ENCODE measurements at places on chromosomes 13 and 19. TPM values are rescaled to one million over a fixed set of nuclear protein-coding genes. Genes with fewer than 3 reads are reported as not detected.

Gene PABPC3
- not detected for total RNA-seq

Gene OR7A5
- not detected for total RNA-seq

Gene IL12RB1
- 1.5 TPM for total RNA-seq

Gene GNG14
- total RNA-seq: not detected

Gene ZFP82
- total RNA-seq: 1.3 TPM

Gene WDR88
- total RNA-seq: not detected

Gene PCP2
- total RNA-seq: not detected

Gene ALOX5AP
- 5.7 TPM for total RNA-seq

Gene CLDND2
- not detected for total RNA-seq

DNA sequence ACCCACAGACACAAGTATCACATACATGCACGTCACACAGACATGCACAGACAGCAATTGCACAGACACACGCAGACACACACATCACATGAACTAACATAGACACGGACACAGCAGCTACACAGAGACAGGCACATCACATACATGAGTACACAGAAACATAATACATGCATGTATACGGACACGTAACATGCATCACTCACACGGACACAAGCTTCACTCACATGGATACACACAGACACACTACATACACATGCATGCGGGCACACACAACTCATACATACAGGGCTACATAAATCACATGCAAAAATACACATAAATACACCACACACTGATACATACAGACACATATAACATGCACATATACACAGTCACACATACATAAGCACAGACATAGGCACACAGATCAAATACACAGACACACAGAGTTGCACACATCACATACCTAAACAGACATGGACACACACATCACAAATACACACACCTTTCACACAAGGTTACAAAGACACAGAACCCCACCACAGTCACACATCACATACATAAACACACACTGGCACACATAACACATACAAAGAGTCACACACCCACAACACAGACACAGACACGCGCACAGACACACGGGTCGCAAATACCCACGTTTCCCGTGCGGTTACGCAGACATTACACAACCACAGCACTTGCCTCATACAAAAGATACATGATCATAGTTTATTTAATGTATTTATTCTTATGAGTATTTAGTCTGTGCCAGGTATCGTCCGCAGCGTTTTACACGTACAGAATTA, 1.1 kb upstream of the LMTK3 start:
- no peak for DNase-seq
- H3K27ac ChIP-seq: no peak overlapping the region
- H3K4me3 ChIP-seq: no peak overlapping the region
- no peaks in the 10 kb centered on the region for H3K36me3 ChIP-seq
- H3K4me1 ChIP-seq: no peaks in the 10 kb centered on the region
- H3K27me3 ChIP-seq: peaks cover 4% of the 10 kb centered on the region

GRCh38 chr13:59409211-59409610, 754.5 kb downstream of the DIAPH3 start:
- no peaks in the 10 kb centered on the region for H3K27me3 ChIP-seq
- no peak for DNase-seq

DNA sequence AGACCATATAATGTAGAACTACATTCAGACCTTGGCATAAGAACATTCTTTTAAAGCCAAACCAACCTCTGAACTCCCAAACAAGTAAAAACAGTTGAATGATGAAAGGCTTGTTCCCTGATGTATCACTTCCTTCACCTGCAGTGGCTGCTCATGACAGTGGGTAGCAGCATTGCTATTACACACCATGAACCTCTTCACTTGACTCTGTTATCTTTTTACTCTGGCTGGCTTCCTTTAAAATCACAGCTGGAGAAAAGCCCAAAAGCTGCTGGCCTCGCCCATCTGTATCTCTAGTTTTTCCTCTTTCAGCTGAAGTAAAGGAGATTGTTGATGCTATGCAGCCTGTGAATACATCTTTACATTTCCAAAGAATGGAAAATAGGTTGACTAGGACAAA, 22.6 kb downstream of the THSD1 start:
- H3K27me3 ChIP-seq: no peaks in the 10 kb centered on the region
- H3K4me1 ChIP-seq: no peaks in the 10 kb centered on the region
- H3K4me3 ChIP-seq: no peak overlapping the region
- H3K27ac ChIP-seq: no peak overlapping the region

- no peak overlapping the region for H3K27ac ChIP-seq
- no peak overlapping the region for H3K4me3 ChIP-seq
- no peaks in the 10 kb centered on the region for H3K36me3 ChIP-seq
- H3K4me1 ChIP-seq: no peaks in the 10 kb centered on the region
Measured at GRCh38 chr13:42569576-42570344, 4.2 kb upstream of the TNFSF11 start.

DNA sequence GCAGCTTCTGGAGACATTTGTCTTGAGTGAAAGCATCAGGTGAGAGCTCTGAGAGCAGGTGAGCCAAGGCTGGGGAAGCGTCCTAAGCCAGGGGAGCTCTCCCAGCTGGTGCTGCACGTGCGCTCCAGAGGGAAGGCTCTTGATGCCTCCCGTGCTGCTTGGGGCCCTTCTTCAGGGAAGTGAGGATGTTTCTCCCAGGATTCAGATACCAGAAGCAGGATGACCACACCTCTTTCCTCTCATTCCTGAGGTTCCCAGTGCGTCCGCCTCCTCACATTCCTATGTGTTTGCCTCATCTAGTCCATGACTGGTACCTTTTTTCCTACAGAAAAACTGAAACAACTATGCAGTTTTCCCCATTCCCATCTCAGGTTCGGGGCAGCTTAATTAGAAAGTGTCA, 231.0 kb upstream of the IRS2 start:
- no peak for DNase-seq
- no peak overlapping the region for H3K27ac ChIP-seq
- no peaks in the 10 kb centered on the region for H3K4me1 ChIP-seq
- H3K36me3 ChIP-seq: no peaks in the 10 kb centered on the region
- no peak overlapping the region for H3K4me3 ChIP-seq

GRCh38 chr13:27918918-27919658, 712 bp upstream of the PDX1 start:
- peaks cover 27% of the 10 kb centered on the region for H3K4me1 ChIP-seq
- no peak overlapping the region for H3K27ac ChIP-seq
- H3K27me3 ChIP-seq: peaks cover 45% of the 10 kb centered on the region

- no peaks in the 10 kb centered on the region for H3K27me3 ChIP-seq
- no peak overlapping the region for H3K4me3 ChIP-seq
- H3K36me3 ChIP-seq: no peaks in the 10 kb centered on the region
- H3K27ac ChIP-seq: no peak overlapping the region
- DNase-seq: no peak
Measured at GRCh38 chr13:68232351-68233130, 1002.4 kb upstream of the PCDH9 start.

- no peaks in the 10 kb centered on the region for H3K4me1 ChIP-seq
- no peak for DNase-seq
- H3K27ac ChIP-seq: no peak overlapping the region
- H3K4me3 ChIP-seq: no peak overlapping the region
Measured at GRCh38 chr19:16677055-16677454, 16.1 kb downstream of the TMEM38A start.

DNA sequence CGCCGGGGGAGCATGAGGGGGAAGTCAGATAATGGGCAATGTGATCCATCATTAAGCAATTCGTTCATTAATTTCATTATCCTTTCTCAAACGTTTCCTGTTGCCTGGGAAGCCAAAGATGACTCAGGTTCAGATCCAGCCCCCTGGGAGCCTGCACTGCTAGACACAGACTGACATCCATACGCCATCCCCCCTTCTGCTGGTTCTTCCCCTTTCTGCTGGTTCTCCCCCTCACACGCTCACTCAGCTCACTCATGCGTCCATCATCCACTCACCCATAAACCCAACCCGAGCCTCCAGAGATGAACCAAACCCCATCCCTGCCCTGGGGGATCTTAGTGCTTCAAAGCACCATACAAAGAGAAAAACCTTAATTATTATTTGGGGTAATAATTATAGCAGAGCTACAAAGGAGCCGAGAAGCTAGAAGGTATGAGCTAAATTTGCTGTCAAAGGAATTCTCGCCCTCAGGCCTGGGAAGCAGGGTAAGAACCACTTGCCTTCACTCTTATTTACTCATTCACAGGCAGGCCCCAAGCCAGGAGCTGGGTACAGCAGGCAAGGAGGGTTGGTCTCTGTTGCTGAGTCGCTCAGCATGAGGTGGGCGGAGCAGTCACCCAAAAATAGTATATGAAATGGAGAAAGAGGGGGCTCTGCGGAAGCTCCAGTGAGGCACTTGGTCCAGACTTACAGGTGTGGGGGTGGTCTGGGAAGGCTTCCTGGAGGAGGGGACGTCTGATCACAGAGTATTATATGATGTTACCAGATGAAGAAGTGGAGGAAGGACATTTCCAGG, 7.0 kb upstream of the ZNF444 start:
- H3K27me3 ChIP-seq: no peaks in the 10 kb centered on the region
- no peak for DNase-seq
- H3K4me1 ChIP-seq: peaks cover 12% of the 10 kb centered on the region
- H3K4me3 ChIP-seq: no peak overlapping the region

DNA sequence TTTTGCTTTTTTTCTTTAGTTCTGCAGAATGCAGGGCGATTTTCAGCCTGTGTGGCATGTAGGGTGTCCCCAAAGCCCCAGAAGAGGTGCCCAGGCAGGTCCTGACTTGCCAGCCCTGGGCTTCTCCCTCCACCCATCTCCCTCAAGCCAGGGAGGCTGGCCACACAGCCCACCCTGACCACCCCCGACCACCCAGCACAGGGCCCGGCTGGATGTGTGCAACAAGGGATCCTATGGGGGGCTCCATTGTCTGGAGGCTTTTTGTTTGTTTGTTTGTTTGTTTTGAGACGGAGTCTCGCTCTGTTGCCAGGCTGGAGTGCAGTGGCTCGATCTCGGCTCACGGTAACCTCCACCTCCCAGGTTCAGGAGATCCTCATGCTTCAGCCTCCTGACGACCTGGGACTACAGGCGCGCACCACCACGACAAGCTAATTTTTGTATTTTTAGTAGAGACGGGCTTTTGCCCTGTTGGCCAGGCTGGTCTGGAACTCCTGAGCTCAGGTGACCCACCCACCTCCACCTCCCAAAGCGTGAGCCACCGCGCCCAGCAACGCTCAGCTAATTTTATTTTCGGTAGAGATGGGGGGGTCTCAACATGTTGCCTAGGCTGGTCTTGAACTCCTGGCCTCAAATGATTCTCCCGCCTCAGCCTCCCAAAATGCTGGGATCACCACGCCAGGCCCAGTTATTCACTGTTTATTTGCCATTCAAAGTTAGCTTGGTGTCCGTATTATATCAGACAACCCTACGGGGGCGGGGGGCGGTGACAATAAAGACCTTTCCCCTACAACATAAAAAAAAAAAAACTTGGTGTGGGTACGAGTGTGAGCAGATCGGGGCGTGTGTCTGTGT, 7.8 kb upstream of the MKNK2 start:
- no peaks in the 10 kb centered on the region for H3K27me3 ChIP-seq
- DNase-seq: no peak
- no peaks in the 10 kb centered on the region for H3K36me3 ChIP-seq
- peaks cover 22% of the 10 kb centered on the region for H3K4me1 ChIP-seq
- peak overlapping the region; percentile 99 for H3K27ac ChIP-seq
- no peak overlapping the region for H3K4me3 ChIP-seq

DNA sequence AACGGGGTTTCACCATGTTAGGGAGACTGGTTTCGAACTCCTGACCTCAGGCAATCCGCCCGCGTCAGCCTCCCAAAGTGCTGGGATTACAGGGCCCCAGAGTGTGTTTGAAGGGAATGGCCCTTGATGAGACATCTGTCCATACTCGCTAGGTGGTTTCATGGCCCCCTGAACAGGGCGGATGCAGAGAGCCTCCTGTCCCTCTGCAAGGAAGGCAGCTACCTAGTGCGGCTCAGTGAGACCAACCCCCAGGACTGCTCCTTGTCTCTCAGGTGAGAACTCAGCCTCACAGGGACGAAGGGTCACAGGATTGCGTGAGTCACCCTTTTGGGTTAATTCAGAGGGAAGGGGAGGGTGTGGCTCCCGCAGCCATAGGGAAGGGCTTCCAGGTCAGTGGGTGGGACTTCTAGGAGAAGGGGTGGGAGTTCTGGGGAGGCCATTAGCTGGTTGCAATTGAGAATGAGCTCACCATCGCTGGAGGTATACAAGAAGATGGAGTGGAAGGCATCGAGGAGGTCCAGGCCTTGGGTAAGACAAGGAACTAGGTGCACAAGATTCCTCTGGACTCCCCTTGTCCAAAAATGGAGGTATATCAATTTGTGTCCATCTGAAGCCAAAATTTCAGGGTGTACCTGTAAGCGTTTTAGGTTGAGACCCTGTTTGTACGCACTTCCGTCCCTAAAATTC, 9.2 kb downstream of the SHD start:
- no peaks in the 10 kb centered on the region for H3K27me3 ChIP-seq
- no peak overlapping the region for H3K27ac ChIP-seq
- no peaks in the 10 kb centered on the region for H3K4me1 ChIP-seq
- H3K4me3 ChIP-seq: no peak overlapping the region
- H3K36me3 ChIP-seq: no peaks in the 10 kb centered on the region

DNA sequence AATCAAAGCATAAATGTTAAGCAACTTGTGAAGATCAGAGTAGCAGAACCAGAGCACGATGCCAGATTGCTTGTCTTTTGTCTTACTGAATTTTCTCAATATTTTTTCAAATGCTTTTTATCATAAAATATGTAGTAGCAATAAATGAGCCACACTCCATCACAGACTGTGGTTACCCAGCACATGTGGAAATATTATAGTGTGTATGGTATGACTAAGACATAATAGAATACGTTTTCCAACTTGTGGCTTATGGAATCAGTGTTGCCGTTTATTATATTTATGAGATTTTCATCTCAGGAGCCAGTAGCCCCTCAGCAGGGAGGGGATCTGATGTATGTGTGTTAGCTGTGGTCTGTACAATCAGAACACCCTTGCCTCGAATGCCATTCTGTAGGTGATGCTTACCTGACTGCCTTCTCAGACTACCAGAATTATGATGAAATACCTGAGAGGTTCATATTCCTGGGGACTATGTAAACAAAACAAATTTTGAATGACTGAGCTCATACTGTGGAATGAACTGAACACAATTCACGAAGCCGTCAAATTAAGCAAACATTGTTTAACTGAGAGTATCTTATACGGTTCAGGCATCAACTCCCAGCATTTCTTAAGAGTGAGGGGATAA, 1.9 kb downstream of the SCEL start:
- H3K27me3 ChIP-seq: no peaks in the 10 kb centered on the region
- H3K4me3 ChIP-seq: no peak overlapping the region
- no peaks in the 10 kb centered on the region for H3K4me1 ChIP-seq
- H3K36me3 ChIP-seq: no peaks in the 10 kb centered on the region

- no peak for DNase-seq
- H3K36me3 ChIP-seq: no peaks in the 10 kb centered on the region
- H3K27me3 ChIP-seq: no peaks in the 10 kb centered on the region
- peak overlapping the region; percentile 1 for H3K27ac ChIP-seq
Measured at GRCh38 chr19:15290166-15290565, 42.2 kb downstream of the BRD4 start.

GRCh38 chr13:95049772-95050171, 251.5 kb downstream of the ABCC4 start:
- no peak overlapping the region for H3K4me3 ChIP-seq
- H3K27me3 ChIP-seq: no peaks in the 10 kb centered on the region
- no peak overlapping the region for H3K27ac ChIP-seq
- H3K4me1 ChIP-seq: no peaks in the 10 kb centered on the region

GRCh38 chr19:12965017-12965811, 4.2 kb upstream of the DAND5 start:
- no peaks in the 10 kb centered on the region for H3K4me1 ChIP-seq
- H3K4me3 ChIP-seq: peak overlapping the region; percentile 73
- H3K27me3 ChIP-seq: no peaks in the 10 kb centered on the region

Measured in ascending aorta (tissue), 2 donors.